Uterine smooth muscle cell (primary cell): ENCODE measurements at places on chromosomes 4 and X. TPM values are rescaled to one million over a fixed set of nuclear protein-coding genes. Genes with fewer than 3 reads are reported as not detected.

The ETDA gene
- not detected in 2 replicates for total RNA-seq

The BCAP31 gene
- total RNA-seq: 174 and 188 TPM in 2 replicates

The YIPF6 gene
- 24.5 and 41.4 TPM in 2 replicates for total RNA-seq

The SPARCL1 gene
- 0.22 and 2.1 TPM in 2 replicates for total RNA-seq

The RENBP gene
- total RNA-seq: 1.4 and 2.0 TPM in 2 replicates

The COL4A6 gene
- 3.8 and 4.1 TPM in 2 replicates for total RNA-seq

The GPR119 gene
- not detected in 2 replicates for total RNA-seq

The AFAP1 gene
- 20.1 and 48.7 TPM in 2 replicates for total RNA-seq

The MAGEA4 gene
- total RNA-seq: not detected in 2 replicates

The DOK7 gene
- under 0.01 TPM in 1 of 2 replicates, not detected in the other for total RNA-seq

The GPR50 gene
- total RNA-seq: not detected in 2 replicates

The SHOX gene
- not detected in 2 replicates for total RNA-seq

The ZAR1 gene
- under 0.01 and 0.11 TPM in 2 replicates for total RNA-seq

The RAI2 gene
- total RNA-seq: 0.66 and 0.87 TPM in 2 replicates

The ADGRG4 gene
- total RNA-seq: not detected in 2 replicates

The CXCL8 gene
- 1.5 and 6.3 TPM in 2 replicates for total RNA-seq

The ZNF711 gene
- 0.66 and 0.87 TPM in 2 replicates for total RNA-seq

The EXOC1L gene
- total RNA-seq: not detected in 2 replicates

The ITM2A gene
- 0.37 and 0.55 TPM in 2 replicates for total RNA-seq

The RIBC1 gene
- total RNA-seq: 0.66 and 0.75 TPM in 2 replicates

The CXorf65 gene
- total RNA-seq: not detected in 2 replicates

The WNK3 gene
- 0.44 and 0.87 TPM in 2 replicates for total RNA-seq

The CXXC4 gene
- under 0.01 TPM in 2 replicates for total RNA-seq

The HELQ gene
- total RNA-seq: 13.1 and 16.5 TPM in 2 replicates

The XK gene
- 0.22 and 0.25 TPM in 2 replicates for total RNA-seq

The EPGN gene
- 1.1 TPM in 1 of 2 replicates, not detected in the other for total RNA-seq

The AMTN gene
- not detected in 2 replicates for total RNA-seq

The PPP1R2C gene
- total RNA-seq: not detected in 2 replicates

The SGMS2 gene
- 96.4 and 118 TPM in 2 replicates for total RNA-seq

The GASK1B gene
- 13.9 and 30.6 TPM in 2 replicates for total RNA-seq

The SYTL4 gene
- 6.5 and 10.0 TPM in 2 replicates for total RNA-seq

The UGT8 gene
- 0.62 and 1.00 TPM in 2 replicates for total RNA-seq

The GAGE10 gene
- total RNA-seq: not detected in 2 replicates

The MAGEA6 gene
- total RNA-seq: not detected in 2 replicates

The FGG gene
- total RNA-seq: not detected in 2 replicates

The GPAT3 gene
- total RNA-seq: 30.2 and 47.6 TPM in 2 replicates

The UGT2B15 gene
- total RNA-seq: not detected in 2 replicates

The CLNK gene
- not detected in 2 replicates for total RNA-seq

The RAB9B gene
- 1.1 and 3.2 TPM in 2 replicates for total RNA-seq

The NALF2 gene
- total RNA-seq: not detected in 2 replicates

The THAP6 gene
- total RNA-seq: 13.7 and 15.6 TPM in 2 replicates

The BLTP1 gene
- total RNA-seq: 81.8 and 104 TPM in 2 replicates

The NKX6-1 gene
- total RNA-seq: under 0.01 and 0.11 TPM in 2 replicates

The TENM3 gene
- 5.8 and 7.0 TPM in 2 replicates for total RNA-seq

The BEND2 gene
- total RNA-seq: not detected in 2 replicates

The FOXR2 gene
- not detected in 2 replicates for total RNA-seq

The CLGN gene
- 29.0 and 37.6 TPM in 2 replicates for total RNA-seq
